Right renal pelvis (tissue), 4 donors: ENCODE measurements at places on chromosomes 3 and 15. TPM values are rescaled to one million over a fixed set of nuclear protein-coding genes. Genes with fewer than 3 reads are reported as not detected.

DNA sequence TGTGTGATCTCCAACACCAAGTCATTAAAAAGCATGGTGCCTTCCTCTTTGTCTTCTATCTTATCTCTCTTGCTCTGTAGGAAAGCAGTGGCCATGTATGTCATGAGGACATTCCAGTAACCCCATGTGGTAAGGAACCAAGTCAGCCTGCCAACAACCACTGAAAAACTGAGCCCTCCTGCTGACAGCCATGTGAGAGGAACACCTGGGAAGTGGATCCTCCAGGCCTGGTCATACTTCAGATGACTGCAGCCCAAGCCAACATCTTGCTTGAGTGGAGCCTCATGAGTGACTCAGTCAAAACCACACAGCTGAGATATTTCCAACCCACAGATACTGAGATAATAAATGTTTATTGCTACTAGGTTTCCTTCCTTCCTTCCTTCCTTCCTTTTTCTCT, 597.3 kb downstream of the ZIC1 start:
- no peak for DNase-seq

- DNase-seq: no peak
Measured at GRCh38 chr3:31620656-31621055, 87.9 kb downstream of the STT3B start.

DNA sequence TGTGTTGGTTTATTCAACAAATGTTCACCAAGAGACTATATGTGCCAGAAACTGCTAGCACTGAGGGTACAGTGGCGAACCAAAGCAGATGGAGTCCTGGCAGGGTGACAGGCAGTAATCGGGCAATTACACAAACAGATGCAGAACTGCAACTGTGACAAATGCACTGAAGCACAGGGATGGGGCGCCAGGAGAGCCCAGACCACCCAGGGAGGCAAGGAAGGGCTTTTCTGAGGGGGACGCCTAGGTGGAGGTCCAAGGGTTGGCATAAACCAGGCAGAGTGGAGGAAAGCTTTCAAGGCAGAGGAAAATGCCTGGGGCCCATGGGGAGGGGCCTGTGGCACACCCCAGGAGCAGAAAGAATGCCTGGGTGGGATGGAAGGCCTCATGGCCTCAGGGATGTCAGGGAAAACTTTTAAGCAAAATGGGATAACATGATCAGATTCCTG, 5.5 kb downstream of the DIS3L start:
- no peak for DNase-seq

ALS2CL gene
- polyA plus RNA-seq: 11.0 TPM

TEX9 gene
- 26.4 TPM for polyA plus RNA-seq

TMEM212 gene
- 0.09 TPM for polyA plus RNA-seq

GRCh38 chr3:162367429-162368260, 871.0 kb downstream of the OTOL1 start:
- DNase-seq: no peak

DNA sequence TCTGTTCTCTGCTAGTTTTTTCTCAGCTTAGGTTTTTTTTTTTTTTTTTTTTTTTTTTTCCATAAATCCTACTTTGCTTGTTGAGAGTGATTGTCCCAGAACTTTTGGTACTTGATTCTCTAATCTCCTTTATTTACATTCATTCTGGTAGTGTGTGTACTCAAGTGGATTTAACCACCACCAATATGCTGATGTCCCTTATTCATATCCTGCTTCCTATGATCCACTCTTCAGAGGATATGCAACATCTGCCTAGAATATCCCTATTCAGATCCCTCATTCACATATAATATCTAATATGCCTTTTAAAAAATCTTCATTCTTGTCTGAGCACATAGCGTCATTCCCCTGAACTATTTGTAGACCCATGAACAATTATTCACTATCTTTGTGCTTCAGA, 342.9 kb downstream of the VGLL3 start:
- DNase-seq: no peak

DNA sequence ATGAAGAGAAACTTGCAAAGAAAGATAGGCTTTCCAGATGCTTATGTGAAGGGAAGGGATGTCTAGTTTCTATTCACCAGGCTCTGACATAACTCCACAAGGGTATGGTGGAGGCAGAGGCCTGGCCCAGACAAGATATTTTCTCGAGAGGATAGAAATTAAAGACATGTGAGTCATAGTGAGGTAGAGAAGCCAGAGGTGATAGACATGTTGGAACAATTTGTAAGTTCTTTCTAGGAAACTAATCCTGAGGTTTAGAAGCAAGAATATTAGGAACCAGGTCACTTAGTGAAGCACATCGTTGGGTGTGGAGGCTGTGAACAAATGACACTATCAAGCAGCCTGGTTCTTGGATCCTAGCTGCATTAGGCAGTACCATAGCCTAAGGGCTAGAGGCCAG, 176.9 kb downstream of the BBX start:
- no peak for DNase-seq

GRCh38 chr3:193342551-193342950, 36.0 kb downstream of the ATP13A5 start:
- no peak for DNase-seq

- DNase-seq: no peak
Measured at GRCh38 chr15:70121624-70122302, 24.0 kb upstream of the TLE3 start.

- DNase-seq: no peak
Measured at GRCh38 chr3:51964521-51964920, 2.7 kb downstream of the PCBP4 start.

GRCh38 chr3:47133641-47134040, 30.3 kb downstream of the SETD2 start:
- DNase-seq: no peak

CHST13 gene
- 4.6 TPM for polyA plus RNA-seq

- no peak for DNase-seq
Measured at GRCh38 chr15:76330080-76330680, 6.4 kb upstream of the ISL2 start.

CCR9 gene
- polyA plus RNA-seq: 0.22 TPM

DNA sequence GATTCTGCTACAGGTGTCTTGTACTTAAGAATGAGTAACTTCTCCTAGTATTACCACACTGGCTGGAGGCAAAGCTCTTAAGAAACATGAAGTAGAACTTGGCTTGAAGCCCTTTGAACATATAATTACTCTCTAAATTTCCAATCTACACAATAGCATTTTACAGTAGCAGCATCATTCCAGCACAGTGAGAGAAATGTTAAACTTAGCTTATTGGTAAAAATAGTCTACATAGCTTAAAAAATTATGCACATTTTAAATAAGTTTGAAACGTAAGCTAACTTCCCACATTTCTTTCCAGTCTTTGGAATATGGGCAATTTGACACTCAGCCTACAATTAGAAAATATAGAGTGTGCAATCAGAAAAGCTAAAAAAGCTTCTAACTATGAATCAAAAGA, 32.8 kb upstream of the TOP2B start:
- no peak for DNase-seq

CLPX gene
- 56.7 TPM for polyA plus RNA-seq

- no peak for DNase-seq
Measured at GRCh38 chr3:110736332-110736731, 335.3 kb upstream of the NECTIN3 start.

- DNase-seq: no peak
Measured at GRCh38 chr3:111143-112069, 85.2 kb upstream of the CHL1 start.

RARRES1 gene
- polyA plus RNA-seq: 11.2 TPM

- no peak for DNase-seq
Measured at GRCh38 chr3:37026851-37027250, 33.5 kb downstream of the MLH1 start.

GRCh38 chr3:127173516-127174166, 19.3 kb upstream of the PRR23E start:
- no peak for DNase-seq

- no peak for DNase-seq
Measured at GRCh38 chr15:58213587-58214338, 75.6 kb downstream of the AQP9 start.

GRCh38 chr15:31788104-31788503, 242.2 kb upstream of the CHRNA7 start:
- DNase-seq: no peak

GRM2 gene
- 0.69 TPM for polyA plus RNA-seq

GOLGA8H gene
- 0.79 TPM for polyA plus RNA-seq

DNA sequence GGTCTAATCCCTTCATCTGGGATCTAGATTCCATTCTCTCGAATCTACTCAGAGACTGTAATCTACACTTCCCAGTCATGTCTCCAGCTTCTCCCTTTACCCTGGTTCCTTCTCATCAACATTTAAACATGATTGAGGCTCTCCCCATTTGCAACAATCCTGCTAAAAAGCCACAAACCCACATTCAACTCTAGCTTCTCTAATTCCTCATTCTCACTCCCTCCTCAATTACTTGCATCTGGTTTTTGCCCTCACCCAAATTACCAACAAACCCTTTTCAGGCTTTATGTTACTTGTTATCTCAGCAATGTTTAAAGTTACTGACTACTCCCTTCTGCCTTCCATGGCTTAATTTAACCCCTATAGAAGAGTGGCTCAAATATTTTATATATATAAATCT, 11.5 kb downstream of the ETFA start:
- no peak for DNase-seq

GOLGA8R gene
- 4.9 TPM for polyA plus RNA-seq

GRCh38 chr3:17300441-17300840, 415.7 kb downstream of the PLCL2 start:
- DNase-seq: no peak
